Esophagus mucosa (tissue), 1 donor: ENCODE measurements at places on chromosomes 6 and 20.

GRCh38 chr20:46893877-46894578 lies 615 bp upstream of the EYA2 start:
- peak; percentile 73 for ATAC-seq

DNA sequence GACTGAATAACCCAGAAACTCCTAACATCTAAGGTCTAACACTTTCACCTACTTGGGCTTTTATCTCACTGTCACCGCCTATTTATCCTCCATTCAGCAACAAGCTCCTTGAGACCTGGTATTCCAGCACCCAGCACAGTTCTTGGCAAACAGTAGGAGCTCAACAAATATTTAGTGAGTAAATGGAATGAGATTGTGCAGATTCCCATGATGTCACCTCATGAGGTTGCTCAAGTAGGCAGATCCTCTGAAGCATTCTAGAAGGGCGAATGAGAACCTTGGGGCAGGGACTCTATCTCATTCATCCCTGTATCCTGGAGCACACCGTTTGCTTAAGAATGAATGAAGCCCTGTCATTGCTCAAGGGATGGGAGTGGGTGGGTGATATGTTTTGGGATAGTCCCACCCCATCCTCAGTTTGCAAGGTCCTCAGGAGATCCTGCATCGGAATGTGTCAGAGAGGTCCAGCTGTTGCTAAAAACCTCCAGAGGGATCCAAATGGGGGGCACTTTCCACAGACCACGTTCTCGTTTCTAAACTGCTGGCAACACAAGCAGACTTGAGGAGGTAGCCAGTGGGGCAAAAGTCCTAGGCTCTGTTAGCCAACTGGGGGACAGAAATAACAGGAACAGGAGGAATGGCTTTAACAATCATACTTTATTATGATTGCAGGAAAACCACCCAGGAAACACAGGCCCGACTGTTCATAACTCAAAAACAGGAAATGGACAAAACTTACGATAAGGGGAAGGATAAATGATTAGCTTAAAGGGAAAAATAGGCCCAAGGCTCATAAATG lies 42.0 kb downstream of the EDN1 start:
- ATAC-seq: no peak

DNA sequence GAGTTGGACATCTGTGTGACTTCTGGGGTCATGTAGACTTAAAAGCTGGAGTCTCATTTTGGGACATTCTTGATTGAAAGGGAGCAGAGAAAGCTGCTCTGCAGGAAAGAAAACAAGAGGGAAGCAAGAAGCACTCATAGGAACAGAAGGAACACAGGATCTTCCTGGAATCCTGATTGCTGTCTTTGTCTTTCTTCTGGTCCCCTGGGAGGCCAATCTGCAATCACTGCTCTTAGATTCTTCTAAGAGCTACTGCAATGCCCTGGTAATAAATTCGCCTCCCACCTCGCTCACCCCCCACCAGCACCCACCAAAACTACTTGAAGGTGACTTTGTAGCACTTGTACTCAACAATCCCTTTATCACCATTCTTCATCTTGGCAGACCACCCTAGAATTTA lies 51.8 kb downstream of the SLC35B3 start:
- no peak for ATAC-seq

DNA sequence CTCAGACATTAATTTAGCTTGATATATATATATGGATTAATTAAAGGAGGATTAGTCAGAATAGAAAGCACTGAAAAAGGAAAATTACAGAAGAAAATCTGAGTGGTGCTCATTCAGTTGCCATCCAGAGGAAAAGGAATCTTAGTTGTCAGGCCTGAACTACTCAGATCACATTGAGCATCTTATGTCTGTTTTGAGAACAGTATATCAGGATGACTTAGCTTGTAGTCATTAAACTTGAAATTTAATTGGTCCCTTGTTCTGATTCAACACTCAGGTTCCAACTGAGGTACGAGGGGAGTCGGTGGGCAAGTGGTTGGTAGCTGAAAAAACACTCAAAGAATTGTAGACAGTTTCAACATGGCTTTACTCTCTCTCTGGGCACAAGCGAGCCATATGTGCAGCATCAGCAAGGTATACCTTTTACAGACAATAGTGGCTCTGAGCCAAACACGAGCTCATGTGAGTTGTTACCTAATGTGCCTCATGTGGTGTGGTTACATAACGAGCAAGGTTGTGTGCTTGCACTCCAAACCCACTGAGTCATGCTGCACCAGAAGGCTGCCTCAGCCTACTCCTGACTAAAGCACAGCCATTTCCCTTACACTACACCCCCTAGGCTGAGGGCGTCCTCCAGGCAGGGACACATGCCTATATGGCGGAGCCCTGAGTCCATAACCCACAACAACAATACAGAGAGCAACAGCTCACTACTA lies 73.0 kb upstream of the HMGN3 start:
- ATAC-seq: peak; percentile 93

- no peak for ATAC-seq
Observed at GRCh38 chr20:41007481-41007880, 21.1 kb upstream of the TOP1 start.

- ATAC-seq: no peak
Observed at GRCh38 chr20:37598100-37598543, 70.4 kb upstream of the BLCAP start.

DNA sequence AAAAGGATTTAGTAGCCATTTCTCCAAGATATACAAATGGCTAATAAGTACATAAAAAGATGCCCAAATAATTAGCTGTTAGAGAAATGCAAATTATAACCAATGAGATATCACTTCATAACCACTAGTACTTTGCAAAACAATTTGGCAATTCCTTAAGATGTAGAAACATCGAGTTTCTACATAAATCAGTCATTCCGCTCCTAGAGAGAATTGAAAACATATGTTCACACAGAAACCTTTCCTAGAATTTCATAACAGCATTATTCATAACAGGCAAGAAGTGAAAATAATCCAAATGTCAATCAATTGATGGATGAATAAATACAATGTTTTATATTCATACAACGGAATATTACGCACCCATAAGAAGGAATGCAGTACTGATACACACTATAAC lies 20.5 kb upstream of the NT5E start:
- ATAC-seq: no peak

DNA sequence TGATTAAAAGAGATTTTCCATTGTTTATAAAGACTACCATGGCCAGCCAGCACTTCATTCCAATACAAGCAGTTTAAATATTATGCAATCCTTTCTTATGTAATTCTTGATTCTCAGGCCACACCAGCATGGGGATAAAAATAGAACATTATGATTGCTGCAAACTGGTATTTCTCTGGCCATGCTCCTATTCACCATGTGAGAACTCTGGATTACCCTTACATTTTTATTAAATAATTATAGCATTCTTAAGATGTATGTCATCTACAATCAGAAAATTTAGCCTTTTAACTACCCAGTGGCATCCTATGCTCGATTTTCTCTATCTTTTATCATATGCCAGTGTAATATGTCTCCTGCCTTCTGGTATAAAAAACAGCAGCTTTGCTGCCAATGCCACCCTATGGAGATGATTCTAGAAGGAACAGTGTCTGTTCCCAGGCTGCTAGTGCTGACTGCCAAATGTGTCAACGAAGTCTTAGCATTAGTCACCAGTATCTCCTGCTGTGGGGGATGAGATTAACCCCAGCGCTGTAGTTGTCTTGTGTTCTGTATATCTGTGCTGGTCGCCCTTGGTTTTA lies 501.4 kb downstream of the BCKDHB start:
- ATAC-seq: peak; percentile 57

DNA sequence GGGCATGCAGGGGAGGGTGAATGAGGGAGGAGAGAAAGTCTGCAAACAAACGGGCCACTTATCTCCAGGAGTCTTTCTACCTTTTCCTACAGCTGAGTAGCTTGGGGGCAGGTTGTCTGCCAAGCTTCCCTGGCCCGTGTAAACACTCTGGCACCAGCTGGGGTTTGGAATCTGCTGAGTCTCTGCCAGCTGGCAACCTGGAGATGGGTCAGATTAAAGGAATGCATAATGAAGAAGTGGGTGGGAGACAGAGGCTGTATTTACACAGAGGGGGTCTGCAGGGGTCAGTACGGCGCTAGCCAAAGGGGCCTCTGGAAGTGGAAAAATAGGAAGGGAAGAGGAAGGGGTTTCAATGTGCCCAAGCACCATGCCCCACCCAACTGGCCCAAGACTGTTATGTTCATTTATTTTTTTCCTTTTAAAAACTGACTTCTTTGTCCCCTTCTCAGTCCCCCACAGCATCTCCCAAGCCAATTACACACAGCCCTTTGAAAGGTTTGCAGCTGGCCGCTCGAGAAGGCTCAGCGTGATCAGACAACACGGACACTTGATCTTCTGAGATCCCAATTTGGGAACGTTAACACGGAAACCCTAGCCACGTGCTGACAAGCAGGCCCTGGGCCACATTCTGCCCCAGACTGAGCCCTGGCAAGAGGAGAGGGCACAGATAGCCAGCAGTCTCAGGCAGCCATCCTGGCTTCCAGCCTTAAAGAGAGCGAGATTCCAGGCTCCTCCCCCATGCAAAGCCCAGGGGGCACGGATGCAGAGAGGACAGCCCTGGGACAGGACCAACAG lies 25.2 kb downstream of the TRAM2 start:
- peak; percentile 35 for ATAC-seq

DNA sequence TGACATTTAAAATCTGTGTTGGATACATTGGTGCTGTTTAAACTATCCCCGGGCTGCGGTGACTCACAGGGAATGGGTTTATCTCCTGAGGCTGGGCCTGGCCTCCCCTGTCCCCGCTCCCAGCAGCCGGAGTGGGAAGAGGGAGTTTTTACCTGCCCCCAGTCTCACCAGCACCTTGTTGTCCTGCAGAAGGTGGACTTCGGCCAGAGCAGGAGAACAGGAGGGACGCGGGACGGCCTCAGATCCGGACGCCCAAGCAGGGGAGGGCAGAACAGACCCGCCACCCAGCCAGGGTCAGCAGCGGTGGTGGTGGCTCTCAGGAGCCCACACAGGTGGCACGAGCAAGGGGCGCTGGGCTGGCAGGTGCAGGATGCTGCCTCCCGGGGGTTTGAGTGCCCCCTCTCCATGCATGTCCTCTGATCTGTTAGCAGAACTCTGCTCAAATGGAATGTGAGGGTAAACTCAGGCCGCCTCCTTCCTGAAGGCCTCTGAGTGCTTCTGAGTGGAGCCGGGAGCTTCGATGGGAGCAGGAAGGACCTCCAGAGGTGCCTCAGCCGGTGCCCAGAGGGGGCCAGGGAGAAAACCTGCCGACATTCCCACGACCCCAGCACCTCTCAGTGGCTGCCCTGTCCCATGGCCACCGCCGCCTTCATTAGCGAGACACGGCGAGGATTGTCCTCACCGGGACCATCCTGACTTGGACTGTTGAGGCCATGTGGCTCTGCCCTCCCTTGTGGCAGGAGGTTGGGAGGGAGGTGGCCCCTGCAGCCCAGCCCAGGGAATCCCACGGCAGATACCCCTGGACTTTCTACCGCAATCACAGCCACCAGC lies 43.4 kb upstream of the MRGBP start:
- ATAC-seq: no peak

DNA sequence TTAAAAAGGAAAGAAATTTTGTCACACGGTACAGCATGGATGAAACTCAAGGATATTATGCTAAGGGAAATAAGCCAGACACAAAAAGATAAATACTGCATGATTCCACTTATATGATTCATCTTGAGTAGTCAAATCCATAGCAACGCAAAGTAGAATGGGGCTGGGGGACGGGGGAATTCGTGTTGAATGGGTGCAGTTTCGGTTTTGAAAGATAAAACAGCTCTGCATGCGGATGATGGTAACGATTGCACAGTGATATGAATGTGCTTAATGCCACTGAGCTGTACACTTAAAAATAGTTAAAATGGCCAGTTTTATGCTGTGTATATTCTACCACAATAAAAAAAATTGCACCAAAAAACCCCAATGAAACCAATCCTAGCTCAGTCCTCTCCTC lies 52.9 kb upstream of the SIRPA start:
- ATAC-seq: no peak

GRCh38 chr6:4902363-4902762 lies 101.5 kb downstream of the RPP40 start:
- ATAC-seq: no peak

DNA sequence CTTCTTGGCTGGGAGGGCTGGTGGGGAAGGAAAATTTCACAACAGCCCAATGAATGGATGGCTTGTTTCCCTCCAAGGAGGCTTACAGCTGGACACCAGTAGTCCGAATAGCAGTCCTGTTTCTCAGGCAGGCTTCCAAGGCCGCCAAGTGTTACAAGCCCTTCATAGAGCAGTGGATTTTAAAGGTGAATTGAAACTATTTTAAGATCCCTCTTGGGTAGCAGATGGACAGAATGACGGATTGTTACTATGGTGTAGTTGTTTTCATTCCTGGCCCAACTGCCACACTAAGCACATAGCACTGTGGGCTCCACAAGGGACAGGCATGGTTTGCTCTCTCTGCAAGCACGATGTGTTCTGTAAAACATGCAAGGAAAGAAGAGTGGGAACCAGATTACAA lies 203.3 kb upstream of the TAB2 start:
- ATAC-seq: no peak

GRCh38 chr20:8535403-8536261 lies 403.6 kb downstream of the PLCB1 start:
- ATAC-seq: no peak

GRCh38 chr6:87102151-87102621 lies 7.3 kb upstream of the CGA start:
- no peak for ATAC-seq

DNA sequence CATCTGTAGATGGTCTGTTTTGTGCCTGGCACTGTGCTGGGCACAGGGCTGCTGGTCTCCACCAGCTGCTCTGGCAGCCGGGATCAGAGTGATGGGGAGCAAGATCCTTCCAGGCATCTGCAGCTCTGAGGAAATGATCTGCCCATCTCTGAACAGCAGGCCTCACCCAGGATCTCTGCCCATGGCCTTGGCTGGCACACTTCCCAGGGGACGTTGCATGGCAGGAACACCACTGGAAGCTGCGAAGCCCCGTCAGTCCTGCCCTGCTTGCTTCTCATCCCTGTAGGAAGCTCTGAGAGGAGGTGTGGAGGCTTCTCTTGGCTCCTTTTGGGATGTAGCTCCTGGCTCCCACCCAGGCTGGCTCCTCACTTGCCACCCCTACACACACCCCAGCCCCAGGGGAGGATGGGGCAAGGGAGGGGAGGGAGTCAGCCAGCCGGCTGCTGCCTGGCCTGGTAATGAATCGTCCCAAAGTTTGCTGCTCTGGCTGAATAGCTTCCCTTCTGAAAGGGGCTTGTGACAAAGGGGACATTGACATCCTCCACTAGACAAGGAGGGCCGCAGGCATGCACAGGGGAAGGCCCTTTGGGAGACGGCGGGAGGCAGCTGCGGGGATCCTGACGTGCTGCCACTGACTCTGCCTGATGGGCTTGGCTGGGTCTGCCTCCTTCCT lies 108.9 kb downstream of the VEGFA start:
- peak; percentile 33 for ATAC-seq

GRCh38 chr20:54140067-54140466 lies 33.7 kb downstream of the CYP24A1 start:
- no peak for ATAC-seq

DNA sequence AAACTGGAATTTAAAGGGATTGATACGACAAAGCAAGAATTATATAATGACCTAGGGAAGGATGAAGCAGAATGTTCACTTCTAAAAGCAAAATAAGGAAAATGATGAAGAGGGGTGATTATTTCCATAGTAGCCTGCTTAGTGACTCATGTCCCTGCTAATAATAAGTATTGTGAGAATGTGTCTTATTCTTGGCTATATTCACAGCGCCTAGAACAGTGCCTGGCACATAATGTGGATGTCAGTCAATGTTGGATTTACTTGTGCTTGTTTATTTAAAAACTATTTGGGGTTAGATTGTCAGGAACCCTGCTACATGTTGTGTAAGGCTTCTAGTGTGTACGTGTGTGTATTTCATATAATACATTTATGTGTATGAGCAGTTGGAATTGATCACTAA lies 85.1 kb downstream of the ZFAND3 start:
- ATAC-seq: no peak

- peak; percentile 79 for ATAC-seq
Observed at GRCh38 chr20:53757472-53757913, 163.9 kb upstream of the ZNF217 start.
